GM13976 (cell line): ENCODE measurements at places on chromosomes 3 and 15.

DNA sequence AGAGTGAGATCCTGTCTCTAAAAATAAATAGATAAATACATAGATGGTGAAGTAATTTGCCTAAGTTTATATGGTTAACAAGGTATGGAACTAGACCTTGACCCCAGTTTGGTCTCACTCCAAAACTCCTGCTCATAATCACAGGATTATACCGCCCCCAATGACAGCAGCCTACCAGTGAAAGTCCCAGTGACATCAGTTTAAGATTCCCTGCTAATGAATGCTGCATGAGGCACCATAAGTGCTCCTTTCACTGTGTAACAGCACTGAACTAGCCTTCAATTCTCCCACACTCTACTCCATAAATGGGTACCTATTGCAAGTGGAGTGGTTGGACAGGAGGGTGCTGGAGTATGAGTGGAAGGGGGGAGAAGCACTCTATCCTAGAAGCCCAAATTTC lies 23.7 kb upstream of the THSD4 start:
- DNase-seq, result no peak

- DNase-seq, result no peak
Measured at GRCh38 chr3:11764931-11765363, 81.7 kb downstream of the TAMM41 start.

DNA sequence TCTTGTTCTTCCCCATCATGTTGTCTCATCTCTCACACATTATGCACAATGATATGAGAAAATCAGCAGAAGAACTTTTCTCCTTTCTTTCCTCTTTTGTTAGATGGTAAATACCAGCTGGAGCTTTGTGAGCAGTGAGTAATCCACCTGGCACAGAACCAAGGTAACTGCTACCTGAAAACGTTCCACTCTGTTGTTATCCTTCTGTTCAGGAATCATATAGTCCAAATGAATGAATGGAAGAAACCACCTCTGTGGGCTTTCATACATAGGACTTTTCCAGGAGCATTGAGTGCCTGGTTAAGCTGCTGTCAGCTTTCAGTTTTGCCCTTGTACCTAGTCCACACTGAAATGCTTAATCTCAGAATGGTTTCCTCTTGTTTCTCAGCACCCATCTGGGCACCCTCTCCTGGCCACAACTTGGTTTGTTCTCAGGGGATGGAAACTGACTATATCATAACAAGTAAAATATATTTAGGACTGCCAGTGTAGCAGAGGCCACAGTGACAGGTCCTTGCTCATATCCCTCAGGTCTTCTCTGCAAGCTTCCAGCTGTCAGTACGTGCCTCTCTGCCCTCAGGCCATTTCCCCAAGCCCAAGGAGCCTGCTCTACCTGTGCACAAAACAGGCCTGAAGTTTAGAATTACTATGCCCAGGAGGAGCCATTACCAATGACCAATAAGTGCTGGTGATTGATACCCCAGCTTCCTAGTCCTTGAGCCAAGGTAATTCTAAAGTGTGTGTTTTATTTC lies 23.5 kb upstream of the SLC4A7 start:
- no peak for DNase-seq

GRCh38 chr3:37961622-37962431 lies 28.8 kb upstream of the VILL start:
- no peak for DNase-seq

- DNase-seq, result no peak
Measured at GRCh38 chr3:54296531-54296930, 174.2 kb downstream of the CACNA2D3 start.

- DNase-seq, result no peak
Measured at GRCh38 chr15:56472278-56472677, 7.3 kb upstream of the MNS1 start.

GRCh38 chr3:76961284-76961683 lies 78.6 kb upstream of the ROBO2 start:
- no peak for DNase-seq

DNA sequence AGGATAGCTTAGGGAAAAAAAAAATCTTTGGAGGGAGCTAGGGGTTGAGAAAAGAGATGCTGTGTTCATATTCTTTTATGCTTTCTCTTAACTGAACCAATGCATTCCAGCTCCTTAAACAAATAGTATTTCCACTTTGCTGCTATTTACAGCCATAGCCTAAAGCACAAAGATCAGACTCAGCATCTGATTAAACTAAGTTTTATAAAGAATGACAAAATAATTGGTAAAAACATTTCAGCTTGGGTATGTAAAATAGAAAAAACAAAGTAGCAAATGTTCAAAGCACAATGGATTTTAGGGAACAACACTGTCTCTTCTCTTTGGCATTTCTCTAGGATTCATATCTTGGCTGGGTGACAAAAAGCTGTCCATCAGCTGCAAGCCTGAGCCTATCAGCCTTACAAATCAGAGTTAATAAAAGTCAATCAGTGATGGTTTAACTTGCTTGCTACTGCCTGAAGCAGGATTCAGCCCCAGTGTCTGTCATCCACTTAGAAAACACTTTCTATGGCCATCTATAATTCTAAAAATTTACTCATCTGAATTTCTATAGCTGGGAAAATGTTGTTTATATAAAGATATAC lies 232.1 kb upstream of the CDIN1 start:
- no peak for DNase-seq

DNA sequence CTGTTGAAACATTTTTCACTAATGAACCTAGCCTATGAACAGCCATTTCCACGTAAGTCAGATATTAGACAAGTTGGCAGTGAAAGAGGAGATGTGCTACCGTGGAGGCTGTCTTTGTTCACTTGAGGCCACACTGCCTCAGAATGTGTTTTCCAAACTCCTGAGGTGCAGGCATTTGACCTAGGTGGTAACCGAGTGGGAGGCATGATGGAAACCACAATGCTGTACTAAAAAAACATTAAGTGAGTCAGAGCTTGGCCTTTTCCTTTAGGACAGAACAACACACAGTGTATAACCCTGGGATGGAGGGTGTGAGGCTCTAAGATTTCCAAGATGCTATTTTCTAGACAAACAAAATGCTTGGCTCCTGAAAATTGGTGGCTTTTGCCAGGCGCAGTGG lies 406.3 kb downstream of the SOX2 start:
- DNase-seq, result no peak

DNA sequence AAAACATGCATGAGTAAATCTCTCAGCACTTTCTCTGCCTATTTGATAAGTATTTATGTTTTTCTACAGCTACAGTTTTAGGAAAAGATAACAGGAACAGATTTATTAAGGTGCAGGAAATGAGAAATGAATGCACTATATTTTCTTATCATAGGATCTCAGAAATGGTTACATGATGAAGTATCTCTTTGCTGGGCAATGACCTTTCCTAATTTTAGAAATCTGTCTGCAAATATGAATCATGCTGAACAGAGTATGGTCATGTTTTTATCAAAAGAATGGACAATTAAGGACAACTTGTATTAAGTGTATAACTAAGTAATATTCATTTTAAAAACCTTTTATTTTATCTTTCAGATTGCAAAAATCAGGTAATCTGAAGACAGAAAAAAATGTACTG lies 53.8 kb upstream of the SPPL2A start:
- DNase-seq, result no peak

DNA sequence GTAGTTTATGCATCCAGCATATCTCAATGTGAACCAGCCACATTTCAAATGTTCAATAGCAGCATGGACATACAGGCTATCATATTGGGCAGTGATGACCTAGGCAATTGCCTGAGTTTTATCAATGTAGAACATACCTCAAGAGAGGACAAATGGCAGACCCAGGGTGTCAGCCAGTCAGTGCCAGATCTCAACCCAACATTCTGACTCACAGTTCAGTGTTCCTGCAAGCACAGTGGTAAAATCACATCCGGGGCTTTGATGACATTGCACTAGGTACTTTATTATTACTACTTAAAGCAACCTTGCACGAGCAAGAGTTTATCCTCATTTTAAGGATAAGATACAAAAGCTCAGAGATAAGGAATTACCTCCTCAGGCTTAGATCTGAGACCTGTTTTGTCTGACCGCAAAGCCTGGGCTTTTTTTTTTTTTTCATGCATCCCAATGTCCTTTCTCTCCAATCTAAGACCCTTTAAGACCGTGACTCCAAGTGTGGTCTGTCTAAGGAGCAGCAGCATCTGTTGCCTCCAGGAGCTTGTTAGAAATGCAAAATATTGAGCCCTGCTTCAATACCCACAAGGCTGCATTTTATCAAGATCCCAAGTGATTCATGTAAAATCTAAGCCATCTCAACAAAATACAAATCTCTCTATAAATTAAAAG lies 60.1 kb downstream of the SLC12A1 start:
- DNase-seq, result no peak

GRCh38 chr3:13546667-13547171 lies 2.2 kb upstream of the FBLN2 start:
- DNase-seq, result no peak

DNA sequence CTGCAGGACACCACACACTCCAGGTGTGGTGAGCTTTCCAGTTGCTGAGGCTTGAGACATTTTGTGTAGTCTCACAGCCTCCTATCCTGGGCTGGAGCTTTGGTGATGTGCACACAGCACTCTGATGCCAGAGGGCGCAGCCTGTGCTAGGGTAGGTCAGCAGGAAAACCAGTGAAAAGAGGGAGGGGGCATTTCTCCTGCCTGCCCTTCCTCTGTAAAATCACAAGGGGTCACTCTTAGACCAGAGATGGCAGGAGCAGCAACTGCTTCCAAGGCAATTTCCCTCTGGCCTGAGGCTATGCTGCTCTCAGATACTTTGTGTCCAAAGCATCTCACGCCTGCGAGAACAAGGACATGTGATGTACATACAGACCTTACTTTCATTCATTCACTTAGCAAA lies 16.5 kb upstream of the MUSTN1 start:
- DNase-seq, result peak; percentile 78

DNA sequence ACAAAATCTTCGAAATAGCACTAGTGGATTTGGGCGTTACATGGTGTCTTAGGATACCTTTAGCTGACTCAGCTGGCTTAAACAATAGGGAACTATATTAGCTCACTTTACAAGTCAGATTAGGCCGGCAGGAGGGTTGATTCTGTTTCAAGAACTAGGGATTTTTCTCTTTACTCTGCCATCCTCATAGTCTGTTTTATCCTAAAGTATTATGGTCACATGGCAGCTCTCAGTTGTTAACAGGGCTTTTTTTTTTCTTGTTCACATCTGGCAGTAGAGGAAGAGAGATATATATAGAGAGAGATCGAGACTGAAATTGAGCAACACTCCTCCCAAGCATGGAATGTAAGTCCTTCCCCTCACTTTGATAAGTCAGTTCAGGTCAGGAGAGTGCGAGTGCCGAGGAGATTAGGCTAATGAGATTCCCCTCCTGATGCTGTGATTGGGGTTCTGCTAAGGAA lies 32.9 kb downstream of the CHP1 start:
- no peak for DNase-seq

DNA sequence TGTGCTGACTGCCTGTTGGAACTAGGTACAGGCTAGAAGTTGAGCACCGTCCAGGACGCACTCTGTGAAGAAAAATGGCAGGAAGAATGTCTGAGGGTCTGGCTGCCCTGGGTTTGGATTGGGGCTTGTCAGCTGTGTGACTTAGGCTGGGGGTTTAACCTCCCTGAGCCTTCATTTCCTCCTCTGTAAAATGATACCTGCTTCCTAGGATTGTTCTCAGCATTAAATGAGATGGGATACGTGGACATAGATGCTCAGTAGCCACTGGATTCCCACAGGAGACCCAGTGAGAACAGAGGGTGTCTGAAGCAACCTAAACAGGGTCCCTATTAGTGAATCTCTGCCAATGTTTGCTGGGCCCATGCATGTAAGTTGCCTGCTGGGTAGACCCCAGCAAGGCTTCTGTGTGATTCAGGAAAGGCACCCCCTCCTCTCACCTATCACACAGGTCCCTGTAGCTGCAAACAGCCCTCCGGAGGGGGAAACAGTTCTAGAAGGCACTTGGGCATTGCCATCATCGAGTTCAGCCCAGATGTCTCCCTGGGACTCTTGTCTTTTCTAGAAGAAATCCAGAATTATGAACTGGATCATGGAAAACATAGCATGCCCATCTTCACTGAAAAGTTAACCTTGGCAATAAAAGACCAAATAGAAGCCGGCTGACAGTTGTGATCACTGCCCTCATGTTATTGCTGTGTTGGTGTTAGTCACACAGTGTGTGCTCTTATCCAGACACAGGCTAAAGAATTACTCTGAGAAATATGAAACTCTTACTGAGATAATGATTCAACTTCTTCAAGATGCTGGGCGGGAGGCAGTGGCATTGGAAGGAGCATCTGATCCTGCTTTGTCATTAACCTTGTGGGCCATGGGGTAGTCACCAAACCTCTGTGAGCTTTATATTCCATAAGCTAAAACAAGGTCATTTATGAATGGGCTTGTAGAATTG lies 64.5 kb downstream of the SMAD6 start:
- DNase-seq, result no peak

- DNase-seq, result no peak
Measured at GRCh38 chr3:16506884-16507577, 6.5 kb downstream of the RFTN1 start.

- no peak for DNase-seq
Measured at GRCh38 chr15:90114451-90114901, 12.2 kb upstream of the IDH2 start.

DNA sequence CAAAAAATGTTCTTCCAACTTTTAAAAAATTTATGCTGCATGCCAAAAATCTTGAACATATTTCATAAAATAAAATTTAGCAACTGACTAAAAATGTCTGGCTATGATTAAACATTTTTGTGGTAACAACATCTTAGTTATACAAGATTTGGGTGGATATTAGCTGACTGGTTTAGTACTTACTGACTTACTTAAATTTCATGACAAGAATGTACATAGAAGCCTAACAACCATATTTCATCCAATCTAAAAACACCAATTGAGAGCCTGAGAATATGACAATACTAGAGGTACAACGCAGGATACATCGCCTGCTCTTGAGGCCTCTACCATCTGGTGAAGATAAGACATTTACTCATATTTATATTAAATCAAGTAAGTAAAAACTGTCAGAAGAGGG lies 34.6 kb downstream of the GNB4 start:
- DNase-seq, result no peak

DNA sequence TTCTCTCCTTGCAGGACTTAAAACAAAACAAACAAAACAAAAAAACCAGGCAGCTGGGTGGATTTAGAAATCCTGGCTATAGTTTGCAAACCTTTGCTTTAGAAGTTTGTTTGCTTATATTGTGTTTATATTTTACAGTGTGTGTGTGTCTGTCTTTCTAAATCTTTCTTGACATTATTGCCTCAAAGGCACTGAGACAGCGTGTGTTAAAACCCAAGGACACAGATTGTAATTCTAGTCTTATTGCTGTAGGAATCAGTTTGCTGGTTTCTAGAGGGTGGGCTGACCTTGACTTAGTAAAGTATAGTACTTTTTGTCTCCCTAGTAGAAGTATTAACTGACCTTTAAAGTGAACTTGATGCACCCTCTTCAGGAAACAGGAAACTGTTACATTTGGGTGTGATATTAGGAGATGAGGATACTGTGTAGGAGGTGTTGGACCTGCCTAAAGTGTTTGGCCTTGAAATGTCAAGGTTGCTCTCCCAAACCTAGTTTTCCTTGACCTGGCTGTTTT lies 71.0 kb downstream of the TCF12 start:
- DNase-seq, result no peak

DNA sequence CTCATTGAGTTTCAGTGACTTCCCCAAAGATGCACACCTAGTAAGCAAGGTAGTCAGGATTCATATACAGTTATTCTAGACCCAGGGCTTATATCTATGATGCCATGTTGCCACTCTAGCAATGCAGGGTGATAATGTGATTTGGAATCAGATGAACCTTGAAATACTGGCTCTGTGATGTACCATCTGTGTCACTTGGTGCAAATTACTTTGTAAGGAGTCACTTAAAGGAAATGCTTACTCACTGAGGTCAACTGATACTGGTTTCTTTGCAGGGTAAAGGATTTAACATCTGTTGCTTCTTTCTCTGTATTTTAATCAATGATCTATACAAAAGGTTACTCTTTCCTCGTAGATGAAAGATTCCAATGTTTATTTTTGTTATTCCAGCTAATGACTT lies 10.8 kb downstream of the ASB14 start:
- no peak for DNase-seq
